ENCODE measurements at places on chromosomes 13 and 19.

DNA sequence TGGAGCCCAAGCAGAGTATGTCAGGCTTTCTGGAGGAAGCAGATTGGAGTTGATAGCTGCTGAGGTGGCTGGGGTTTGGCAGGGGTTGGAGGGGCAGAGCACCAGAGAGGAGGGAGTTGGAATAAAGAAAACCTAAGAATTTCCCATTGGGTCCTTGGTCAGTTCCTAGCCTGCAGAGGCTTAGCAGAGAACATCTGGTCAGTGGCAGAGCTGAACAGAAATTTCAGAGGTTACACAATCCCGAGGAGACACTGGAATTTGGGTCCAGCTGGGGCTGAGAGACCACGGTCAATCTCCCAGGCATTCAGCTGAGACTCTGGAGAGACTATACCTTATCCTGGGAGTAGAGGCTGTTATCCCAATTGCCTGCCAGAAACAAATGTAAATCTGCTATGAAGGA lies 84.4 kb downstream of the DPY19L3 start:
- no peak for DNase-seq

- no peak for DNase-seq
Observed at GRCh38 chr13:63540061-63540460, 2124.4 kb upstream of the PCDH20 start.

DNA sequence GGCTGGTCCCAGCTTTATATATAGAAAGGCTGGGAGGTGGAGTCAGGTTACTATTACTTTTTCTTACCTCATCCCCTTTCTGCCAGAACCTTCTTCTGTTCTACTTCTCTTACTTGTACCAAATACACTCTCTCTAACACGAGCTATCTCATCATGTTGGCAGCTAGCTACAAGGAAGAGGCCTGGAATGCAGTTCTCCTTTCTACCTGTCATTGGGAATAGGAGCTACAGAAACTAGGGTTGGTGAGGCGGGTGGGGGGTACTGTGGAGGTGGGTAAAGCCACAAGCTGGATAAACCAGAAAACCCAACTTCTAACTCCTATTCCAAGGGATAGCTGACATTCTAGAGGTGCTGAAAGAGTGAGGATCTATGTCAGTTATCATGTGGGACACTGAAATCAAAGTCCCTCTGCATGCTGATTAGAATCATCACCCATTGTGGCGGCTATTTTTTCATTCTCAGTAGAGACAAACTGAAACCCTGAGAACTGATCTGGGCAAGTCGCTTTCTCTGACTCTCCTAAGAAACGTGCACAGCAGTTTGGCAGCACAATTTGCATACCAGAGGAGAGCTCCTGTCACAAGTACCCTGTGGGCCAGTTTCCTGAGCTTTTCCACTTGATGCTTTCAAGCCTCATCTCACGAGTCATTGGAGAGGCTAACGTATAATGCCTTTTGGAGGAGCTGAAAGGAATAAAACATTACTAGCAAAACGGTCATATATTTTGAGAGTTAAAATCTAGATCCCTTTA lies 358.1 kb downstream of the ENOX1 start:
- no peak for DNase-seq

DNA sequence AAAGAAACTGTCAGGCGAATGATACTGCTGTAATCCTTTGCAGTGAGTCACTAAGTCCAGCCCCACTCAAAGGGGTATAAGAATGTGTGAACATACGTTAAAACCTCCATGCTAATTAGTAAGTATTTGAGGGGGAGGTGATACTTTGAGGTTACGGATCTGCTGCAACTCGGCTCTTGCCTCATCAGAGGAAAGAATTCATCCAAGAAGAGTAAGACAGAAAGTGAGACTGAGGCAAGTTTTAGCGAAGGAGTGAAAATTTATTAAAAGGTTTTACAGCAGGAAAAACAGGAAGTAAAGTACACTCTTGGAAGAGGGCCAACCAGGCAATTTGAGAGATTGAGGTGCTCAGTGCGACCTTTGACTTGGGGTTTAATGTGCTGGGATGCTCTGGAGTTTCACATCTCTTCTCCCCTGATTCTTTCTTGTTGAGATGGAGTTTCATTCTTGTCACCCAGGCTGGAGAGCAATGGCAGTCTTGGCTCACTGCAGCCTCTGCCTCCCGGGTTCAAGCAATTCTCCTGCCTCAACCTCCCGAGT lies 9.8 kb downstream of the CLEC4M start:
- DNase-seq, result no peak

- DNase-seq, result no peak
Observed at GRCh38 chr13:62779161-62779560, 1363.5 kb upstream of the PCDH20 start.

DNA sequence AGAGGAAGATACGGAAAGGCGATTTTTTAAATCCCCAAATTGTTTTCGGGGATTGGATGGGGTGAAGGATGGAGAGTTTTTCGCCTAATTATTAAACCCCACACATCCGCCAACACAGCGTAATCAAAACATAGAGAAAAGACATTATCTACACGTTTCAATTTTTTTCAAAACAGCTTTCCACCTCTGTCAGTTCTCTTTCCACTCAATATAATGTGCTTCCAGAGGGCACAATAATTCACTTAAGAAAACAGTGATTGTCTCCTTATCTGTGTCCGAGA lies 435 bp upstream of the OBI1 start:
- DNase-seq, result no peak

GRCh38 chr19:54154603-54155345 lies 4.7 kb downstream of the LENG1 start:
- DNase-seq, result no peak

DNA sequence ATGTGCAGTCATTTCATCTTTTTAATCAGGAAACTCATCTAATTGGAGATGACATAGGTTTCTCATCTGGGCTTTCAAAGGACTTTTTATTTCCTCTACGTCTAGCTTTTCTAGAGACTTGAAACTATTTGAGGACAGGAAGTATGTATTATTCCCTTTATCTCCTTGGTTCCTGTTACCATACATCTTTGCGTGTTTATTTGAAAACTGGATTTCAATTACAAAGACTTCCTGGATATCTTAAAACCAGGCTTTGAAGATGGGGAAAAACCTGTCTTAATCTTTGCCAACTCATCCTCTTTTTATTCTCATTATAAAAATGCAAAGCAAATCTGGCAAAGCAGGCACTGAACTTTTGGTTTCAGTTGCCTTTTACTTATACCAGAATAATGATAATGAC lies 130.5 kb downstream of the LMO7 start:
- DNase-seq, result no peak

- no peak for DNase-seq
Observed at GRCh38 chr19:48689449-48689848, 6.3 kb upstream of the FUT2 start.

GRCh38 chr13:75251188-75251587 lies 230.8 kb downstream of the TBC1D4 start:
- no peak for DNase-seq

- DNase-seq, result no peak
Observed at GRCh38 chr13:28257305-28257704, 119.0 kb downstream of the PAN3 start.

DNA sequence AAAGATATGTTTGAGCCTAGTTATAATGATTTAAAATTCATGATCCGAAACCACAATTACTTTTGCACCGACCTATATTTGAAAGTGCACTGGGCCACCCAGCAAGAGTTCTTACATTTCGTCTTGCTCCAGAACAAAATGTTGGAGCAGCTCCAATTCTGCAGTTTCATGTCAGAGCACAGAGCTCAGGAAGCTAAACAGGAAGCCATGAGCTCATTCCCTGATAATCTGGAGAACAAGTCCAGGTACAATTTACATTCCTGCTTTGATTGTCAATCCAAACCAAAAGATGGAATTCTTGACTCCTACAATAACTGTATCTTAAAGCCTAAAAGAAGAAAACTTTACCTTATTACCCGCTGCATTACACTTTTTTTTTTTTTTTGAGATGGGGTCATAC lies 131.8 kb downstream of the KCTD12 start:
- no peak for DNase-seq

- DNase-seq, result peak; percentile 5
Observed at GRCh38 chr13:81487151-81487550, 1146.2 kb upstream of the SPRY2 start.

DNA sequence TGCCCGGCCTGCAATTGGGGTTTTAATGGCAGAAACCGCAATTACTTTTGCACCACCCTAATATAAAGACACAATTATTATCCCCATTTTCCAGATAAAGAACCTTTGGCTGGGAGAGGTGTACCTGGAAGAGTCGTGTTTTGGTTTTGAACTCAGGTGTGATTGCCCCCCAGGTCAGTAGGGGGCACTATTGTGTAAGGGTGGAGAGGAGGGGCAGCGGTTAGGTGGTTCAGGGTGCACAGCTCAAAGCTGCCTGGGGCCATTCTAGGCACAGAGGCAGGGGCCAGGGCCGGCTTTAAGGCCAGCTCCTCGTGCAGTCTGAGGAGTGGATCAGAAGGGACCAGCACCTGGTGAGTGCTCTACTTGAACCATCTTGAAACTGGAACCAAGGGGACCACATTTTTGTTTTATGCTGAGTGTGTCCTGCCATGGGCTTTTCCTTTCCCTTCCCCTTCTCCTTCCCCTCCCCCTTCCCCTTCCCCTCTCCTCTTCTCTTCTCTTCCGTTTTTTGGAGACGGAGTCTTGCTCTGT lies 5.8 kb upstream of the FCGRT start:
- DNase-seq, result peak; percentile 37

- no peak for DNase-seq
Observed at GRCh38 chr19:50972795-50973376, 3.5 kb upstream of the KLK6 start.

GRCh38 chr19:52786078-52786463 lies 520 bp downstream of the ZNF600 start:
- DNase-seq, result no peak

GRCh38 chr13:105778196-105778595 lies 757.3 kb downstream of the EFNB2 start:
- DNase-seq, result no peak

DNA sequence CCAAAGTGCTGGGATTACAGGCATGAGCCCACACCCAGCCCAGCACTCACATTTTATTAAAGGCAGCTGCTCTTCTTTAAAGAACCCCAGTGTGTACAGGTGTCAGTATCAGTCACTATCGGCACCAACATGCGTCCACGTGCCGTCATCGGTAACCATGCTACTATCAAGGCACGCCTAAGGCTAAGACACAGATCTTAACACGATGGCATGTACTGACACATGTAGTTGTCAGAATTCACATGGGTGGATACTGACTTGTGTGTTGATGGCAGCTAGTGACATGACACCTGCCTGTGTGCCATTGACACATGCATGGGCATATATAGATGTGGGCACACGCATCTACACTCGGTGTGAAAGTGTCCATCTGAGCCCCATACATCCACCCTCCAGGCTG lies 12.2 kb upstream of the HIF3A start:
- DNase-seq, result no peak

GRCh38 chr19:3818466-3818865 lies 32.3 kb upstream of the MATK start:
- no peak for DNase-seq

GRCh38 chr19:47661161-47661560 lies 52.1 kb upstream of the EHD2 start:
- DNase-seq, result no peak

GRCh38 chr13:27797228-27797624 lies 4.9 kb downstream of the GSX1 start:
- no peak for DNase-seq

- no peak for DNase-seq
Observed at GRCh38 chr19:21691661-21692060, 75.7 kb downstream of the ZNF100 start.

DNA sequence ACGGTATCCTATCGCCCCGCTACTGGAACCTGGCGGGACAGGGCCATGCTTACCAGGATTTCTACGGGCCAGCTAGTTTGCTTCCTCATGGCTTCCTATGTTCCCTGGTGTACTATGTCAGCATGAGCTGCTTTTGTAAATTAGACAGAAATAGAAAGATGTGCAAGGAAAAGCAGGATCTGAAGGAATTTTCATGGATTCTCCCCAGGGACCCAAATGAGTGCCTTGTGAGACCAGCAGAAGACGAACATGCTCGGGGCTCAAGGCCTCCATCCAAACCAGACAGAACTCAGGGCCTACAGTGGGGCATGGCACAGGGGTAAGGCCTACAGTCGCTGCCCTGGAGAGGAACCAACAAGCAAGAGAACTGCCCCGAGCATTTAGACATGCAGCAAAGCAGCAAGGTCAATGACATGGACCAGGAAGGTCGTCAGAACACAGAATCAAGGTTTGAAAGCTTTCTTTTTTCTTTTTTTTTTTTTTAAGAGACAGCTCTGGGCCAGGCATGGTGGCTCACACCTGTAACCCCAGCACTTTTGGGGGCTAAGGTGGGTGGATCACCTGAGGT lies 17.3 kb downstream of the EPS15L1 start:
- no peak for DNase-seq
